T-helper 17 cell (primary cell): ENCODE measurements at places on chromosomes 1 and 21. TPM values are rescaled to one million over a fixed set of nuclear protein-coding genes. Genes with fewer than 3 reads are reported as not detected.

GRCh38 chr1:87115317-87115890, 201.0 kb downstream of the HS2ST1 start:
- no peak for DNase-seq

LRRC42 gene
- 5.8 TPM for total RNA-seq

DNA sequence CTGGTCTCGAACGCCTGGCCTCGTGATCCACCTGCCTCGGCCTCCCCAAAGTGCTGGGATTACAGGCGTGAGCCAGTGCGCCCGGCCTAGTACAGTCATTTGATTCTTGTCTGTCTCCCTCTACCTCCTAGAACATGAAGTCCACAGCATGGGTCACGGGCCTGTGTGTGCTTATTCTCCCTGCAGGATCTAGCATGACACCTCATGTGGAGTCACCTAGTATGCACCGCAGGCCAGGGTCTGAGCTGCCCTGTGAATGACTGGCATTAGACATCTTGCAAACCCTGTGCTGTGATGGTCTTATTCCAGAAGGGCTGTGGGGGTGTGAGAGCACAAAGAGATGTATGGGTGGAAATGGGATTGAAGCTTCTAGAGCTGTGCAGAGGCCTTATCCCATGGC, 133.2 kb downstream of the GALNT2 start:
- DNase-seq, result no peak

CYP4Z1 gene
- total RNA-seq, result not detected

KIAA1614 gene
- 0.08 TPM for total RNA-seq

DNA sequence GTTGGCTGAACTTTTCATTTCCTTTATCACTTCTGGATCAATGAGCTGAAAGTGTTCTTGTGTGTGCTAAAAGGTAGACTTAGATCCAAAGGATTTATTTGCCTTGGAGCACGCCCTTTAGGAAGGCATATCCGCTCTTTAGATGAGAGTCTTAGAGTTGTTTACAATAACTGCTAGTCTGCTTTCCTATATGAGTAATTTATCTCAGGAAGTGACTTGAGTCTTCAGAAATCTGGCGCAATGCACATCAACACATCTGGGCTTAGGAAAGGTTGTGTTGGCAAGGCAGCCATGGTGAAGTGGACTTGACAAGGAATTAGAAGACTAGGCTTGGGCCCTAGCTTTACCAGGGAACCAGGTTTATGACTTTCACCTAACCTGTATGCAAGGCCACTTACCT, 204.1 kb upstream of the PTGFR start:
- DNase-seq, result no peak

OPRD1 gene
- total RNA-seq, result not detected

AMY2A gene
- total RNA-seq, result not detected

DNA sequence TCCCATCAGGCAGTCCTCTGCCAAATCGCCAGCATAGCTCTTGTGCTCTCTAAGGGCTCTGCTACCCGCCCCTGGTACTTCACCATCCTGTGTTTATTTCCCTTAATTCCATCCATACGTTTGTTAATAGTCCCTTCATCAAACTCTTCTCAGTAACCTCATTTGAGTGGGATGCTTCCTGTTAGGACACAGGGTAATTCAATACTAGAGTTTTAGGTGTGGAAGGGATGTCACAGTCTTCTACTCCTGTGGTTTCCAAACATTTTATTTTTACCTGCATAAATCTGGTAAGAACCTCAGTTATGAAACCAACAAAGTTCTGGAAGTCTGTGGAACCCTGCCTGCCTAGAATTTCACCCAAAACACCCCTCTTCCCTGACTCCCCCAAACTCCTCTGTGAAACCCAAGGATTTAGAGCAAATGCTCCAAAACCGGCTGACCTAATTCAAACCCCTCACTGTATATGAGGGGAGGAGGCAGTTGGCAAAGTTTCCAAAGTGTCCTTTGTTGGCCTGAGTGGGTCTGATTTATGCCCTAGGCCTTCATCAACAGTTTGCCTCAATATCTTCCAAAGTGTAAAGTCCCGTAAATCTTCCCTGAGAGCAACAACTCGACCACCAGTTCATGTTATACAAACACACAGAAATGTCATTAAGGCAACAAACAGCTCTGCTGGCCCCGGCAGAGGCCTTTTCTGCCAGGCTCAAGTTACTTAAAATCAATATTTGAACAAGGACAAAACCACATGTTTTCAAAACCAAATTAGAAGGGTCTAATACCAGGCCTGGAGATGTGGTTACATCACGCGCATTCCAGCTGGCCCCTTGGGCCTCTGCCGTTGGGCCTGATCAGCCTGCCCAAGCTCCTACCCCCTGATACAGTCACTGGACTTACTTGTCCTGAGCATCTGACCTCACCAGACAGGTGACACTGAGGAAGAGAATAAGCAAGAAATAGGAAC, 82.4 kb upstream of the FGGY start:
- no peak for DNase-seq

DNA sequence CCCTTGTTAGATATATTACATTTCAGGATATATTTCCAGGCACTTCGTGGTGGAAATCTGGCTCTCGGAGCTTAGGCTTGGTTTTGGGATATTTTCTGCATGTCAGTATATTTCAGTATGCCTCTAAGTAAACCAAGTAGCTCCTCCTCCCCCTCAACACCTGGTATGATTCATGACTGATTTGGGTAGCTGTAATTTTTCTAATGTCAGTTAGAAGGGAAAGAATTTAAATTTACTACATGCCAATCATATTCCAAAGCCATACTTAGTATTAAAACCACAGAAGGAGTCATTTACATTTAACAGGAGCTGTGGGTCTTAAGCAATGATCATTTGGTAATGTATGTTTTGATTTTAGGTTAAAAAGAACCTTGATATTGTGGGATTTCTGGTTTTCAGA, 40.6 kb downstream of the ST6GALNAC3 start:
- no peak for DNase-seq

DNA sequence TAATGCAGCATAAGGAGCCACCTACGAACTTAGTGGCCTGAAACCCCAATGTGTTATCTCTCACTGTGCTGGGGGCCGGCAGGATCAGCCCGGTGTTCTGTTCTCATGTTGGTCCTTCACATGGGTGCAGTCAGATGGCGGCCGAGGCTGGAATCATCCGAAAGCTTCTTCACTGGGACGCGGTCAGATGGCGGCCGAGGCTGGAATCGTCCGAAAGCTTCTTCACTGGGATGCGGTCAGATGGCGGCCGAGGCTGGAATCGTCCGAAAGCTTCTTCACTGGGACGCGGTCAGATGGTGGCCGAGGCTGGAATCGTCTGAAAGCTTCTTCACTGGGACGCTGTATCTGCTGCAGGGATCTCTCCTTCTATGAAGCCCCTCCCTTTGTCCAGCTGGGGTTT, 12.6 kb upstream of the PCBP3 start:
- no peak for DNase-seq

- no peak for DNase-seq
Observed at GRCh38 chr1:5455056-5455455, 537.2 kb downstream of the NPHP4 start.

GRCh38 chr1:224381880-224382548, 25.3 kb downstream of the CNIH4 start:
- no peak for DNase-seq

HORMAD1 gene
- total RNA-seq, result 0.80 TPM
